ENCODE measurements at places on chromosomes 3 and 15.

DNA sequence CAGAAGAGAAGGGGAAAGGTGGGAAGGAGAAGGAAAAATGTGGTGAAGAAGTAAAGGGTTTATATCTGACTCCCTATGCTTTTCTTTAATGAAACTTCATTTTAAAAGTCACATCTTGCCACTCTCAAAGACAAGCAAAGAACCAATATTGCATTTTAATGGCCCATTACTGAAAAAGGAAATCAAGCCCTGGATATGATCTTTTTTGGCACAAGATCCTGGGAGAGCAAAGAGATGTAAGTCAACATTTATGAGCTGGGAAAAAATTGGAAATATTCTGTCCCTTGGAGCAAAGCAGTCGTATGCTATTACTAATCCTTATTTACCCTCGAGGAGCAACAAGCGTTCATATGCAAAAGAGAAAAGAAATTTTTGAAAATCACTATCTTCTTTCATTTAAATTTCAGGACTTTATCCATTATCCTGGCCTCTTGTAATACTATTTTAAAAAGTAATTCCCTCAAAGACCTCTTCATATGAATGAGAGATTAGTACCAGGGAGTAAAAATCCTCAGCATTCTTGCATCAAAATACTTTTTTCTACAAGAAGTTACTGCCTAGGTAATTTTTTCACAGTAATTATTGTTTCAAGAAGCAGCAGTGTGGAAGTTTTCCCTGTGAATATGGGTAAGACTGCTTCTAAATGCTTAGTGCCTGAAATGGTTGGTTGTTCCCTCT is 435.3 kb upstream of the PDZRN3 start:
- DNase-seq: no peak

DNA sequence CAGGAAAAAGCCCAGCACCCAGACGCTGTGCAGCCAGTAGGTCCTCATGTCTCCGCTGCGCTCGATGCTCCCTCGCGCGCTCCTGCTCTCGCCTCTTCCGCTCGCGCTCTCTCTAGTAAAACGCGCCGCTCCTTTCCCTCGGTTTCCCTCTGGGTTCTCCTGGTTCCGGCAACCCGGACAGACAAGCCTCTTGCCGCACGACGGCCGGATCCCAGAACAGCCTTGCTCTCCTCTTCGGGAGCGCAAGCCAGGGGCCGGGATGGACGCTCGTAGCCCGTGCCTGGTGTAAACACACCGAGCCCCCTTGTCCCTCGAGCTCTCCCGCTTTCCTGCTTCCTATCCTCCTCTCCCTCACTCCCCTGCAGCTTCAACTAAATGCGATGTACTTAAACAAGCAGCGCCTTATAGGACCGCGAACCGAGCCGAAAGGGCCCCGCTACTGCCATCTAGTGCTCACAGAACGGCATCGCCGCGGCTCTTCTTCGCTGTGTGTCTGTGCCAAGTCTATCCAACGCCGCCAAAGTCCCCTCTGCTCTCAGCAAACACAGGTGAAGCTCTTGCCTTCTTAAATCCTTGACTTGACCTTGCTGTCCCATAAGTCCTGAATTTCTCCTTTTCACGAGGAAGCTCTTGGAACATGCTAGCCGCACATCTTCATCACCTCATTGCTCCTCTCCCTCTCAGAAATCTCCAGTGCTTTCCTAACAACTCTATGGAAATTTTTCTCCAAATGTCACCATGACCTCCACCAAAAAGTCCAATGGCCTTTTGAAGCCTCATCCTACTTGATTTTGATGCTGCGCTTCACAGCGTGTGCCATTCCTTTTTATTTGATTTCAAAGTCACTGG is 1037.2 kb downstream of the IGSF11 start:
- DNase-seq: peak; percentile 86

GRCh38 chr15:31740203-31740602 is 290.1 kb upstream of the CHRNA7 start:
- no peak for DNase-seq

DNA sequence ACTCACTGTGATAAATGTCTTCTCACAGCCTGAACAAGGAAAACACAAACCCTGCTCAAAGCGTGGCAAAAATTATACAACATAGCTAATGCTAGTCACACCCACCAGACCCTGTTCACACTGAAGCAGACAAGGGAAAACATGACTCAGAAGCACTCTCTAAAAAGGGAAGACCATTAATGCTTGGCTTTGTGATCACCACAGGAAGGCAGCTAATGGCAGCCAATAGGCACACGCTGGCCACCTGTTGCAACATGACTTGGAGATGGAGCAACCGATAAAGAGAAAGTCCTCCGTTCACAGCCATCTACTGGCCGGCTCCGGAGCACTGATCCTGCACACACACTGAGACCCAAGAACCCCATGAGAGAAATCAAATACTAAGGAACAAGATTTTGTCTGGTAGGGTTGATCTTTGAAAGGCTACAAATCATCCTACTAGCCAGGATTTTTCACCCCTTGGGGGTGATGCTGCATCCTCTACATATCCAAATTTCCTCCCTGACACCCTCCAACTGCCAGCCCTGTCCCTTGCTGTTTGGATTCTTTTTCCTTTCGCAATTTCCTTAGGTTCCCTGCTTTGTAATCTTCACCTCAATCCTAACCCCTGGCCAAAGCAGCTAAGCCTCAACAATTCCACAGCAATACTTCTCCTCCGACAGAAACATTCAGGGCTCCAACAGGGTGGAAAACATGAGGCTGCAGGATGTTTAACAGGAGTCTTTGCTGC is 3.2 kb downstream of the ZXDC start:
- peak; percentile 68 for DNase-seq

- no peak for DNase-seq
These were observed 199.1 kb downstream of the FAM43A start for GRCh38 chr3:194884649-194885315.

DNA sequence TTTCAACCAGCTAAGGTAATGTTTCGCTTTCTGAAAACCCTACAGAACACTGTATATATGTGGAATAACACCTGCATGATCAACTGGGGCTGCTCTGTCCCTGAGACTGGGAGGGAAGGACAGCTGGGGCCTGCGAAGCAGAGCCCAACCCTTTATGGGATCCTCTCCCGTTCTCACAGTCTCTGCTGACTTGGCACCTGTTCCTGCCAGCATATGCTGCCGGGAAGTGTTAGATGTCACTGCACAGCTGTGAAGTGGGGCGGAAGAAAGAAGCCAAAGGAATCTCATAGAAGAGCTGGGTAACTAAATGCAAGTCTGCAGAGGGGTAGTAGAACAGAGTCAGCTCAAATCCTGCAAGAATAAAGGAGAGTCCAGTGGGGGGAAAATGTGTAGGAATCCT is 29.6 kb downstream of the LRRC3B start:
- no peak for DNase-seq

GRCh38 chr3:128497305-128498126 is 4.5 kb upstream of the GATA2 start:
- no peak for DNase-seq

DNA sequence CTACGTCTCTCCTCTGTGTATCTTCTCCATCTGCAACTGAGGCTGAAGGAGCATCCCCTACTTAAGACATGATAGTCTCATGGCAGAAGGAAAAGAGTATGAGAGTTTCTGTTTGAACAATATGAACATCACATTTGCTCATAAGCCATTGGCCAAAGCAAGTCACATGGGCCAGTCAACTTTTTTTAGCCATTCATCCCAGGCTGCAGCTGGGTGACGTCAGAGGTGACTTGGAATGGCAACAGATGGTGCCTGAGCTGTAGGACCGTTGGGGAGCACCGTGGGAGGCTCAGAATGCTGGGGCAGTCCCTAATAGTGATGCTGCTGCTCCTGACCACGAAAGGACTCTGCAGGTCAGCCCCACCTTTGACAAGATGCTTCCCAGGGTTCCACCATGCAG is 58.7 kb downstream of the CRTC3 start:
- DNase-seq: peak; percentile 78

DNA sequence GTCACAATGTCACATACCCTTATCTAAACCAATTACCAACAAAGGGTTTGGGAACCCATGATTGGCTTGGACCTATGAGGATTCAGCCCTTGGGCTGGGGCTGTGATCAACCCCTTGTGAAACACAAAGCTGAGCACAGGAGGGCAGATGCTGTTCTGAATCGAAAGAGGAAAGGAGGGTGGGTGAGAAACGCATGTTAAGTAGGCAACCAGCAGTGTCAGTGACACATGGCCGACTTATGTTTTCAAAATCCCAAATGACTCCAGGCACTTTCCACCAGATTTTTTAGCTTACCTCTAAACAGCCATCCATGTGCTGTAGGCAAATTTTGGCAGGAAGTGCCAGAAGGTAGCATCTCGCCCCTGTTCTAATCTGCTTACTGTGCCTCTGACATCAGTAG is 34.1 kb upstream of the KLHL25 start:
- no peak for DNase-seq

GRCh38 chr3:107283948-107284347 is 93.3 kb upstream of the CCDC54 start:
- no peak for DNase-seq

- no peak for DNase-seq
These were observed 44.3 kb downstream of the U2SURP start for GRCh38 chr3:143045639-143046038.

GRCh38 chr3:56951366-56951765 is 109.1 kb upstream of the SPATA12 start:
- no peak for DNase-seq

DNA sequence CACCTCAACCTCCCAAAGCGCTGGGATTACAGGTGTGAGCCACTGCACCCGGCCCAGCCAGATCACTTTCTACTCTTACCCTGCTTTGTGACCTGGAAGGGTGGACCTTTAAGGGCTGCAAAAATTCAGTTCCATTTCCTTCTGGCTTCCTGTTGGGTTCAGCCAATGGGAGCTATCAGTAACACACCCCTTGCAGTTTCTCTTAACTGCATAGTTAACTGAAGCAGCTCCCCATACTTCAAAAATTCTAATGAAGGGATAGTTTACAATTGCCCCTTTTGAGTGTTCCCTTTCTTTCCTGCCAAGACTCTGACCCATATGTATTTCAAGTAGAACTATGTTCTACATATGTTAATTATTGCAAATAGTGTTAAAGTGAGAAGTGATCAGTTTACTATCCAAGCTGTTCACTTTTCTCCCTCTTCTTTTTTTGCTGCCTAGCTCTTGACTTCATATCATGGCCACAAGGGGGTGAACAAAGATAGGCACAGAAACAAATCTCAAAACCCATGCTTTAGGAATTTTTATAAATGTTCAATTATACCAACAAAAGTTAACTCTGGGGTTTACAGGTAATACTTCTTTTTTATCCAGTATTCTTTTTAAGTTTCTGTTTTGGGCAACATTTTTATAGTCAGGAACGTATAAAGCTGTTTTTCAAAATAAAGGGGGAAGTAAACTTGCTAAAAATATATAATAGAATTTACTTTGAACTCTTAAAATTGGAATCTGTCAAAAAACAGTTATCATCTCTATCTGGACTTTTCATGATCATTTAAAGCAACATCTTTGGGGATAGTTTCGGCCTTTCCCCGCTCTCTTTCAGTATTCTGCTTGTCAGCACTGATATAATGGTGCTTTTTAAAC is 8.1 kb downstream of the PGBD4 start:
- peak; percentile 60 for DNase-seq

- peak; percentile 46 for DNase-seq
These were observed 131.1 kb downstream of the ADAMTSL3 start for GRCh38 chr15:83784975-83785374.

- peak; percentile 54 for DNase-seq
These were observed 53.2 kb downstream of the LHFPL4 start for GRCh38 chr3:9500108-9501050.

GRCh38 chr3:169966951-169967915 is 626 bp downstream of the SEC62 start:
- DNase-seq: peak; percentile 49

DNA sequence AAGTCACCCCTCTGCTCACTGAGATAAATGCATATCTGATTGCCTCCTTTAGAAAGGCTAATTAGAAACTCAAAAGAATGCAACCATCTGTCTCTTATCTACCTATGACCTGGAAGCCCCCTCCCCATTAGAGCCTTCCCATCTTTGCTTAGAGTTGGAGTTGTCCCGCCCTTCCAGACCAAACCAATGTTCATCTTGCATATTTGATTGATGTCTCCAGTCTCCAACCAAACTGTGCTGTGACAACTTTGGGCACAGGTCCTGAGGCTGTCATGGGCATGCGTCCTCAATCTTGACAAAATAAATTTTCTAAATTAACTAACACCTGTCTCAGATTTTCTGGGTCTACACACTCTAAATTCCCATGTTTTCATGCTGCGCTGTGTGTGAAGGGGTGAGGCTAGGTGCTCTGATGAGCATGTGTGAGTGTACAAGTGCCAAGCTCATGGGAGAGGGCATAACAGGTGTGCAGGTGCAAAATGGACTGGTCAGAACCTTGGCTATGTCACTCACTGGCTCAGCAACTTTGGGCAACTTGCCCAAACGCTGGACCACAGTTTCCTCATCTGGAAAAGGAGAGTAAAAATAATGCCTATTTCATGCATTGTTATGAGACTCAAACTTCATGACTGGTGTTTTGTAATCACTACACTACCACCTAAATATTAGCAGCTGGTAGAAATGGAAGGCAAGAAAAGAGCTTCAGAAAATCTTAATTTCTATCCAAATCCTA is 7.2 kb downstream of the DAPK2 start:
- no peak for DNase-seq

- DNase-seq: no peak
These were observed 72.7 kb upstream of the TPRG1 start for GRCh38 chr3:189099031-189099471.

DNA sequence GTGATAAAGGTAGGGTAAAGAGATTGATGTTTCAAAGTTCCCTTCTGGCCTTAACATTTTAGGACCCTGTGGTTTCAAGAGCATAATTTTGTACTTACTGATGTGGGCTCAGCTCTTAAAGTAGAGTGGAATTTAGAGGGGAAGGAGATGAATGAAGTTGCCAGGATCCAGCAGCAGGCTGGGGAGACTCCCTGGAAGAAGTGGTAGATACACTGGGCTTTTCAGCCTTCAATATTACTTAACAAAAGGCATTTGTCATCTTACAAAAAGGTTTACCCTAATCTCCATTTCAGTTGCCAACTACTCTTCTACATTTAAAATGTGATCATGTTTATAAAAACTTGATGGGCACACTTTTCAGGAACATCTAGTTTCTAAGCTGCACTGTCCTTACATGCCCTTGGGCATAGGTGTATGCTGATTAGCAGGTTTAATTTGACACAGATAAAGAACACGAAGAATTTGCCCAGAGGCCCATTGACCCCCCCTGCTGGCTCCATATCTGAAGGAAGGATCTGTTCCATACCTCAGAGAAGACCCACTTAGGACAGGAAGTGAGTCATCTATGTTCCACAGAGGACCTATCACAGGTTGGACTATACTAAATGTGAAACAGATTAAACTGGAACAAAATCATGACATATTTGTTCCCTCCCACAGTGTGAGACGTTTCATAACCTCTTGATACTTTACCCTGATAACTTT is 93.0 kb upstream of the LPP start:
- DNase-seq: peak; percentile 64

Data from IMR-90 (cell line).